ENCODE measurements at places on chromosomes 16 and 17.
A peak's percentile ranks its signal among the peaks of the same experiment; 100 is the strongest.

DNA sequence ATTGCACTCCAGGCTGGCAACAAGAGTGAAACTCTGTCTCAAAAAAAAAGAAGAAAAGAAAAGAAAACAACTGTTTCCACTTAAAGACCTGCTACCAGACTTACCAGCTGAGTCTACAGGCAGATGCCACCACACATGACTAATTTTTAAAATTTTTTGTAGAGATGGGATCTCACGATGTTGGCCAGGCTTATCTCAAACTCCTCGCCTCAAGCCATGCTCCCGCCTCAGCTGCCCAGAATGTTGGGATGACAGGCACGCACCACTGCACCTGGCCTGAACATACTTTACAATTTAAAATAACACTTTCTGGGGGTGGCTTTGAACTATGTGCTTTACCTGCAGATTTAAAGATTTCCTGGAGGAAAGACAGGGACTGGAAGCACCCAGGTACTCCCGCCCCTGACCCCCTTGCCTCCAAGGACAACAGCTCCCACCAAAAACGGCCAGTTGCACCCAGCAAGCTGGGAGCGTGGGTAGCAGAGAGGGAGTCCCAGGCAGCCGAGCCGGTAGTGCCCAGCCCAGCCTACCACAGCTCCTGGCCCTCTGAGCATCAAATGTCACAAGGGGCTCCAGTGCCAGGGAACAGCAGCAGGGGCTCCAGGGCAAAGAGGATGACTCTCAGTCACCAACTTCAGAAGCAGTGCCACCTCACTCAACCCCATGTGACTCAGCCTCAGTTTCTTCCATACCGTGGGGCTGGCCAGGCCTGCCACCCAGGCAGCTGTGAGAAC lies 262.9 kb downstream of the PARN start:
- DNase-seq, result no peak

DNA sequence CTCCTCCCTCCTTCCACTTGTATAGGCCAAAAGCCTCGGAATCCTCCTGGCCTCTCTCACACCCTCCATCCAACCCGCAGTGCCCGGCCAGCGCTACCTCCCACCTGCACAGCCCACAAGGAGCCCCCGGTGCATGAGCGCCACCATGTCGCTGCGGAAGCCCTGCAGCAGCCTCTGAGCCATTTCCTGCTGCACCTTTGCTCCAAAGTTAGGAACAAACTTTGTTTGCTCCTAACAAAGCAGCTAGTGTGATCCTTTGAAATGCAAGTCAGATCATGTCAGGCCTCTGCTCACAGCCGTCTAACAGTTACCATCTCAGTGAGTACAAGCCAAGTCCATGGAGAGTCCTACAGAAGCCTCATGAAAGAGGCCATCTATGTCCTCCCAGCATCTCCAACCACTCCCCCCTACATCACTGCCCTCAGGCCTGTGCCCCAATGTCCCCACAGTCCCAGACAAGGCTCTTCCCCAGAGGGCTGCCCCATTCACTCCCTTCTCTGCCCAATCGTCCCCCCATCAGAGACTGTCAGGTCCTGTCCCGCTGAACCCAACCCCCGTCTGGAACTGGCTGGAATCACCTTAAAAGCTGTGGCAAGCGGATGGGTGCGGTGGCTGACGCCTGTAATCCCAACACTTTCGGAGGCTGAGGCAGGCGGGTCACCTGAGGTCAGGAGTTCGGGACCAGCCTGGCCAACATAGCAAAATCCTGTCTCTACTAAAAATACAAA lies 7.5 kb downstream of the DCAKD start:
- no peak for DNase-seq

DNA sequence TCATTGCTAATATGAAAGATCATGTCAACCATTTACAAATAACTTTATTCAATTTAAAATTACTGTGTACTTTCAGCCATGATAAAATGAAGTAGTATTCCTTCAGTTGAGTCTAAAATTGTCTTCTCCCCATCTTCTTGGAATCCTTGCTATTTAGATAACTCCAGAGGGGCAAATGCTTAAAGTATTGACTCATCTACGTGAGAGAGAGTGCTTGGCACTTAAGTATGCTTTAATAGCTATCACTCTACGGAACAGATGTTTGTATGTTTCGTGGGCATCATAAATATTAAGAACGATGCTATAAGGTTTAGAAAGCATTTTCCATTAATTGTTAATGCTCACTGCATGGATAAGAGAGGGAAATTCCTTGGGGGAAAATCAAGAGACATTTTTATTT lies 69.3 kb upstream of the MED13 start:
- DNase-seq, result no peak

DNA sequence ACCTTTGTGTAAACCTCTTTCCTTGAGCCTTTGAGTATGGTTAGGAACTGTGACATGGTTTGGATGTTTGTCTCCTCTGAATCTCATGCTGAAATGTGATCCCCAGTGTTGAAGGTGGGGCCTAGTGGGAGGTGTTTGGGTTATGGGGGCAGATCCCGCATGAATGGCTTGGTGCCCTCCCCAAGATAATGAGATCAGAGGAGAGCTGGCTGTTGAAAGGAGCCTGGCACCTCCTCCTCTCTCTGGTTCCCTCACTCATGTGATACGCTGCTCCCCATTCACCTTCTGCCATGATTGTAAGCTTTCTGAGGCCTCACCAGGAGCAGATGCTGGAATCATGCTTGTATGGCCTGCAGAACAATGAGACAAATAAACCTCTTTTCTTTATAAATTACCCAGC lies 1110.2 kb downstream of the CDH11 start:
- DNase-seq, result no peak

GRCh38 chr17:37299257-37299980 lies 76.4 kb upstream of the C17orf78 start:
- DNase-seq, result peak; percentile 55

DNA sequence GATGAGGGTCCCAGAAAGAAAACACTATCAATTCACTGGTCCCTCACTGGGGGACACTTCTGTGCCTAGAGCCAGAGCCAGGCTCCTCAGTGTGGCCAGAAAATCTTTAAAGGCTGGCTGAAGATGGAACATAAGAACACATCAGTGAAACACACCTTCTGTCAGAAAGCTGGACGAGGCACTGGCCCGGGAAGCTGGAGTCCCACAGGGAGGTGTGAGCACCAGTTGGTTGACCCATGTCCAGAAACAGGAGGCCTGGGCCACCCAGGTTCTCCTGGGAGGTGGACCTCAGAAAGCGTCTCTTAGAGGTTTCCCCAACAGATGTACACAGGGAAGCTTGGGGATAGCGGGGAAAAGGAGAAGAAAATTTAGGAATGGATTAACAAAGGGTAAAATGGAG lies 56.2 kb upstream of the ALDH3A2 start:
- DNase-seq, result no peak

DNA sequence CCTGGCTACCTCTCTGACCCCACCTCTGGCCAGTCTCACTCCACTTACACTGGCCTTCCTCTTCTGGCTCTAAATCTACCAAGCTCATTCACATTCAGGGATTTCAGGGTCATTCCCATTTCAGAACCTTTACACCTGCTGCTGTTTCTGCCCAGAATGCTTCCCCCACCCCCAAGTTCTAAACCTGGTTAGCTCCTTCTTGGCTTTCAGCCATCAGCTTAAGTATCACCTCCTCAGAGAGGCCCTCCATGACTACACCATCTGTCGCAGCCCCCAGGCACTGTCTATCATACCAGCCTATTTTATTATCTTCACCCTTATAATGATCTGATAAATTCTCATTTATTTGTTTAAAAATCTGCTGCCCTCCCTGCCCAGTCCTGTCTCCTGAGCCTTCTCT lies 23.3 kb upstream of the NGFR start:
- DNase-seq, result no peak

Data from ecto neural progenitor cell (in vitro differentiated cells).